ENCODE measurements at places on chromosomes 2 and 18. TPM values are rescaled to one million over a fixed set of nuclear protein-coding genes. Genes with fewer than 3 reads are reported as not detected.

The GAREM1 gene
- total RNA-seq = 3.3 TPM

The CEP68 gene
- 12.6 TPM for total RNA-seq

The DSG4 gene
- not detected for total RNA-seq

The NPAS2 gene
- 114 TPM for total RNA-seq

The SCG2 gene
- total RNA-seq = 0.88 TPM

The RMDN2 gene
- total RNA-seq = 5.4 TPM

The ALPP gene
- 0.75 TPM for total RNA-seq

The SAG gene
- total RNA-seq = not detected

The PKDCC gene
- total RNA-seq = 17.1 TPM

The SCN3A gene
- not detected for total RNA-seq

The TNS1 gene
- 10.2 TPM for total RNA-seq

The SS18 gene
- 52.2 TPM for total RNA-seq

The OTOF gene
- 0.09 TPM for total RNA-seq

The ALPI gene
- not detected for total RNA-seq

The FNDC4 gene
- total RNA-seq = 5.3 TPM

The THSD7B gene
- total RNA-seq = not detected

The CACNB4 gene
- 0.13 TPM for total RNA-seq

The GPR155 gene
- total RNA-seq = 0.35 TPM

The TEKT4 gene
- not detected for total RNA-seq

The SH2D6 gene
- 1.1 TPM for total RNA-seq

The REG1A gene
- not detected for total RNA-seq

The PLCL1 gene
- not detected for total RNA-seq

The VAMP5 gene
- total RNA-seq = 0.55 TPM

The G6PC2 gene
- not detected for total RNA-seq

The CYP1B1 gene
- total RNA-seq = 6.9 TPM

The LYPD6B gene
- total RNA-seq = 0.12 TPM

The FAHD2B gene
- total RNA-seq = 11.4 TPM

The STARD6 gene
- total RNA-seq = not detected

The CRYGD gene
- not detected for total RNA-seq

The TGFA gene
- total RNA-seq = 7.6 TPM
